Dermis blood vessel endothelial cell (primary cell): ENCODE measurements at places on chromosomes 5 and 9.

DNA sequence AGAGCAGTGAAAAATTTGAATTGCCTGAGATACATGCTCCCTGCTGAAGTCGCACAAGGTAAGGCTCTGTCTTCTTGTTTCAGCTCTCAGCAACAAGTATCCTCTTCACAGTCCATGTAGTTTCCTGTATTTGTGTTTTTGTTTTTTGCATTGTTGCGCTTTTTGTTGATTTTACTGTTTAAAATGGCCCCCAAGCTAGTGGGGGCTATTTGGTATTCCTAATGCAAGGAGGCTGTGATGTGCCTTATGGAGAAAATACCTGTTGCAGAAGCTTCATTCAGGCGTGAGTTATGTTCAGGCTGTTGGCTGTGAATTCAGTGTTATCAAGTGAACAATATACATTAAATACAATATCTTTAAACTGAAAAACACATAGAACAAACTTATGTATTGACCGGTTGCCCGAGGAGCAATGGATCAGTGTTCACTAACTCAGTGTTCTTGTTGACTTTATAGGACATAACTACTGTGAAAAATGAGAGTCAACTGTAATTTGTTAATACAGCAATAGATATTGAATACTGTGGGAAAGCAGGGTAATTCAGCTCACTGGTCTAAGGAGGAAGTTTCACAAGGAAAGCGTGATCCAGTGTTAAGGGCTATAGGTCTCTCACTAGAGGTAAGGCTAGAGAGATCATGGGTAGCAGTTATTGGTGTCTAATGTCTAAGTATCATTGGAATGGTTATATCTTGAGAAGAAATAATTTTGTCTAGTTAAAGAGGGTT lies 150.5 kb downstream of the GCNT1 start:
- DNase-seq = no peak

GRCh38 chr5:58113172-58113571 lies 346.7 kb downstream of the PLK2 start:
- peak; percentile 44 for DNase-seq

DNA sequence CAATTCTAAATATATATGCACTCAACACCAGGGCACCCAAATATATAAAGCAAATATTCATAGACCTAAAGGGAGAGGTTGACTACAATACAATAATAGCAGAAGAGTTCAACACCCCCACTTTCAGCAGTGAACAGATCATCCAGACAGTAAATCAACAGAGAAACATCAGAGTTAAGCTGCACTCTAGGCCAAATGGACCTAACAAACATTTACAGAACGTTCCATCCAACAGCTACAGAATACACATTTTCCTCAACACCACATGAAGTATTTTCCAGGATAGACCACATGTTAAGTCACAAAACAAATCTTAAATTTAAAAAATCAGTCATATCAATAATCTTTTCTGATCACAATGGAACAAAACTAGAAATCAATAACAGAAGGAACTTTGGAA lies 18.9 kb downstream of the APBA1 start:
- no peak for DNase-seq

GRCh38 chr9:18783909-18784308 lies 249.1 kb downstream of the SAXO1 start:
- DNase-seq = peak; percentile 36

DNA sequence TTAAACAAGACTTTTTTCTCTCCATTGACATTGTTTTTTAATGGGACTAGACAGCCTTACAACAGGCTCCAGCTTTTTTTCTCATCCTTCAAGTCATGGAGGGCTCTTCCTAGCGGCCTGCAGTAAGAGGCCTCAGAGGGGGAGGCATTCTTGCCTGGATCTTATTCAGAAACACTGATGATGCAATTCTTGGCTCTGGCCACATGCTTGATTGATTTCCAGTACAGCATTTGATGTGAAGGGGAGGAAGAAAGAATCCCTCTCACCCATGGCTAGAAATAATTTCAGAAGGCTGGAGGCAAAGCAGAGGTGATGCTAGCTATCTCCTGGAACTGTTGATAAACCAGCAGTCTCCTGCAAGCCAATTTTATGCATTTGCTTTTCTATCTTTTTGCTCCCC lies 324.8 kb downstream of the PRELID2 start:
- no peak for DNase-seq

DNA sequence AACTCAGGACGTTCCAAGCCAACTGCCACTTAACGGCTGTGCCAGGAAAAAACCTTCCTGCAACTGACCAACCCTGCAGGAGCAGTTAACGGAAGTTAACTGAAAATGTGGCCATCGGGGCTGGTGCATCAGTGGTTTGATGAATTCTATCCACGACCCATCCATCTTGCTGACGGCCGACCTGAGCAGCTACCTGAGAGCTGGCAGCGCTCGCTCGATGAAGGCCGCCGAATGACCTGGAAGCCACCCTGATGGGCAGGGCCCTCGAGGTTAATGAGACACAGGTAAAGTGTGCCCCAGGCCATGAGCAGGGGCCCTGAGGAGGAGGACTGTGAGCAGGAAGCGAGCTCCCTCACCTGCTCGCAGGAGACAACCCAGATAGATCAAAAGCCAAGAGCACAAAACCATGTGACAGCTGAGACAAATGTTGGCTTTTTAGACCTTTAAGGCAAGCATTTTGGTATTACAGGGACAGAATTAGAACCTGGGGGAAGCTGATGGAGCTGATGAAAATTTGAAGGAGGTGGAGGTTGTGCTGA lies 35.3 kb upstream of the FLT4 start:
- no peak for DNase-seq

GRCh38 chr9:69115621-69116020 lies 58.5 kb upstream of the TJP2 start:
- DNase-seq = no peak

DNA sequence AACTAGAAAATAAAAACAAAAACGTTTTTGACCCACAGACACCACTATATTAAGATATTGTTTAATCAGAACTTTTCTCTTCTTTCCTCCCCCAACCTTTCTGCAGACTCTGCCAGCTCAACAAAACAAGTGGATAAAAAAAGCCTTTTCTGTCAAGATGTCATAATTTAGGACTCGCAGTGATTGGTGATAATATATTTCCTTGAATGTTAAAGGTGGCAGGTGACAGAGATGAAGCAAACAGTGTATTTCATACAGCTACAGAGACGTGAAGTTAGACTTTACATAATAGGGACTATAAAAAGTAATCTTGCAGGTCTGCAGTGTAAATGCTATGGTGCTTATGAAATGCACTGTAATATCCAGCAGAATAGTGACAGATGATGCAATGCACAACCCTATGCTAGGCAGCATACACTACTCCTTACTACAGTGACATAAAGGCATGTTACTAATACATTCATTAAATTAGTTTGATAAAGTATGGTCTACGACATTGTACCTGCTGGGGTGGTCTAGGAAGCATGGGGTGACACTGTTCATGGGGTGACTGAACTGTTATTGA lies 326.7 kb upstream of the GRAMD2B start:
- DNase-seq = no peak

GRCh38 chr5:169431386-169431785 lies 130.4 kb upstream of the SLIT3 start:
- DNase-seq = no peak

DNA sequence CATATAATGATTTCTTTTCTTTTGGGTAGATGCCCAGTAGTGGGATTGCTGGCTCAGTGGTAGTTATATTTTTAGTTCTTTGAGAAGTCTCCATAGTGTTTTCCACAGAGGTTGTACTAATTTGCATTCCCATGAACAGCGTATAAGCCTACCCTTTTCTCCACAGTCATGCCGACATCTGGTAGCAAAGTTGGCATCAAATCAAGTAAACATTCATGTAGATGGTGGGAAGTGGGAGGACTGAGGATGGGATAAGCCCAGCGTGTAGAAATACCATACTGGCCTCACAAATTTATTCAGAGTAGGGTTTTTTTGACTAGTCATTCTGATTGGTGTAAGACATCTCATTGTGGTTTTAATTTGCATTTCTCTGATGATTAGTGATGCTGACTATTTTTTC lies 115.4 kb downstream of the EGFLAM start:
- no peak for DNase-seq

GRCh38 chr5:61966997-61967396 lies 339.0 kb upstream of the KIF2A start:
- no peak for DNase-seq

DNA sequence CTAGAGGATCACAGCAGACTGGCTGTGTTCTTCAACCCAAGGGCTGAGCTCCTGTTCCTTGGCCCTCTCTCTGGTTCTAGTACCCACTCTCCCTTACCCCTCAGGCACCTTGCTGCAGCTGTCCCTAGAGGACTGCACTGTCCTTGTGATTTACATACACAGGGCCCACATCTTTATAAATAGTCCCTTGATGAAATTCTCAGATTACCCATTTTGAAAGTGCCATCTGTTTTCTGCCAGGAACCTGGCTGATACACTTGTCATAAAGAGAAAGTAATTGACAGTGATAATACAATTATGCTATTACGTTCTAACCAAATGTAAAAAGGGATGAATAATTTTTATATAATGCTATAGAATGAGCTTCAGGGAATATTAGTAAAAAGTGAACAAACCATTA lies 16.5 kb upstream of the SPARC start:
- no peak for DNase-seq

DNA sequence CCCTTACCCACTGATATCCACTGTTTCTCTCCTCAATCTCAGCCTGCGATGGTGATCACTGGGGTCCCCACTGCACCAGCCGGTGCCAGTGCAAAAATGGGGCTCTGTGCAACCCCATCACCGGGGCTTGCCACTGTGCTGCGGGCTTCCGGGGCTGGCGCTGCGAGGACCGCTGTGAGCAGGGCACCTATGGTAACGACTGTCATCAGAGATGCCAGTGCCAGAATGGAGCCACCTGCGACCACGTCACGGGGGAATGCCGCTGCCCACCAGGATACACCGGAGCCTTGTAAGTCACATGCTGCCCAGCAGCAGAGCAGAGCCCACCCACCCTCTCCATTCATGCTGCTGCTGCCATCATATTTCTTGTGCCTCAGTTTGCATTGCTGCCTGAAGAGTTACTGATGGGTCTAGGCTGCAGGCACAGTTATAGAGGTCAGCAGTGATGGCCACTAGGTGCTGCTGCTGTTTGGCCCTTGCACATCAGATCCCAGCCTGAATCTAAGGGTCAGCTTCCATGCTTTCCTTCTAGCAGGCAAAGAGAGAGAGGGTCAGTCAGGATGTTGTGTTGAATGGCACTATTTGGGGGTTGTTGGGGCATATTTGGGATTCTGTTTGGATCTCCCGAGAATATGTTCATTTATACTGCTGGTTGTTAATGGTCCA lies 106.0 kb downstream of the MEGF10 start:
- DNase-seq = no peak

GRCh38 chr5:56977021-56977420 lies 25.1 kb upstream of the MIER3 start:
- no peak for DNase-seq

GRCh38 chr9:129909851-129910250 lies 74.6 kb downstream of the USP20 start:
- DNase-seq = no peak

DNA sequence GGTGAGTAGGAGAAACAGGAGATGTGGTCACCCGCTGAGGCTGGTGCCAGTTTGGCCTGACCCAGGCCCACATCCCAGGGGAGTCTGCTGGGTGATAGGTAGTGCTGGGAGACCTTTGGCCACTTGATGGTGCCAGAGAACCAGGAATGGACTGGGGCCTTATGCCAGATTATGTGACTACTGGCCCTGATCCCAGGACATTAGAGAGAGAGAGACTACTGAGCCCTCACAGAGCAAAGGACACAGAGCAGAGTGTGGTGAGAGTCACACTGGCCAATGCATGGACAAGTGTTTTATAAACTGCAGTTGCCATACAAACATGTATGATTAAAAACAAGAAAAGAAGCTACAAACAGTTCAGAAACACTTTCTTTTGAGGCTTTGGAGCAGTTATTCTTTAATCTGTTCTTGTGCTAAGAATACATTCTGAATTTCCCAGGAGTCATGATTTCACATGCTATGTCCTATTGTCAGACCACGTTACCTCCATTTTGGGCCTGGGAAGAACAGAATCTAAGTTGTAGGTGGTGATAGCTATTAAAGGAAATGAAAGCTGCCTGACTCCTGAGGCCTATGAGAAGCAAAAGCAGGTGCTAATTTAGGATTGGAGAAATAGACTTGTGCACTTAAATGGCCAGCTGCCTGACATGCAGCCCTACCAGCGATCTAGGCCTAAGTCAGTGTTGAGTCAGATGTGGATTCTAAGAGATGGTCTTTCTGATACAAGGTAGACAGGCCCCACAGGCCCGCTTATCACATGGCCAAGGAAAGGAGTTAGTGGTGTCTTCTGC lies 32.6 kb upstream of the TMOD1 start:
- DNase-seq = peak; percentile 88

DNA sequence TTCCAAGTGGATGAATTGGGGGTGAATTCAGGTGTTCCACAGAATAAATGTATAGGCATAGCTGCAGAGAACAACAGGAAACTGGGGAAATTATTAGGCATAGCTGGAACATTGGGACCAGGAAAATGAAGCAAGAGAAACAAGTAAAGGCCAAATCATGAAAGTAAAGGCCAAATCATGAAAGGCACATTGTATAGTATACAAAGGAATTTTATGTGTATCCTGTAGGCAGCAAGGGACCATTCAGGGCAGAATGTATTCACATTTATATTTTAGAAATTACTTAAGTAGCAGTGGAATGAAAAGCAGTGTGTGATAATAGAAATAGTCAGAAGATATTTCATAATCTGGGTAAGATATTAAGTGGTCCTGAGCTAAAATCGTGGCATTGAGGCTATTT lies 127.3 kb upstream of the GRHPR start:
- peak; percentile 16 for DNase-seq

DNA sequence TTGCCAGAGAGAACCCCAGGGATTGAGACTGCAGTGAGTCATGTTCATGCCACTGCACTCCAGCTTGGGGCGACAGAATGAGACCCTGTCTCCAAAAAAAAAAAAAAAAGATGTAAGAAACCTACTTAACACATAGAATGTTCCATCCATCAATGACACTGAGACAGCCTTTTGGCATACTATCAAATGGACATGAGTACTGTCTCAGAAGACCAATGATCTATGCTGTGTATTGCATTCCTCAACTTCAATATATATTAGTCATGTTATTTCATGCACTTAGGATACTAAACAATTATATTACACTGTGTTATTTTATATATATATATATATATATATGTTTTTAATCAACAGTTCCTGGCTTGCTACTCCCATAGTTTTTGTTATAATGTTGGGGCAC lies 57.1 kb upstream of the ANKH start:
- DNase-seq = no peak

DNA sequence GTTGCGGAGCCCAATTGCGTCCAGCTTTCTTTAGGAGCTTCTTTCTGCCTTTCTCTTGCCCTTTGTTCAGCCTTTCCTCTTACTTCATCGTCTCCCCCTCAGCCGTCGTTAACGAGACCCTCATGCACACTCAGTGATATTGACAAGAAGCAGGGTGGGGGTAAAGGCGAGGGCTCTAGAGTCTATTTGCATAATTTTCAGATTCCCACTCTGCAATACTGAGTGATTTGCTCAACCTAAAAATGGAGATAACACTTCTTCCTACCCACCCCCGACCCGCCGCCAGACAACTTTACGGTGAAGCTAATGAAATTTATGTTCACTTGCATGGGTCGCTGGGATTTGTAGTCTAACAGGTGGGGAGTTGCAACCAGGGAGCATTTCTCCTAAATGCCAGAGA lies 1.3 kb upstream of the TBC1D2 start:
- DNase-seq = peak; percentile 21

- no peak for DNase-seq
Measured at GRCh38 chr5:180130876-180131740, 59.5 kb upstream of the RNF130 start.
